ENCODE measurements at places on chromosomes 3 and 15. TPM values are rescaled to one million over a fixed set of nuclear protein-coding genes. Genes with fewer than 3 reads are reported as not detected.
A peak's percentile ranks its signal among the peaks of the same experiment; 100 is the strongest.

DNA sequence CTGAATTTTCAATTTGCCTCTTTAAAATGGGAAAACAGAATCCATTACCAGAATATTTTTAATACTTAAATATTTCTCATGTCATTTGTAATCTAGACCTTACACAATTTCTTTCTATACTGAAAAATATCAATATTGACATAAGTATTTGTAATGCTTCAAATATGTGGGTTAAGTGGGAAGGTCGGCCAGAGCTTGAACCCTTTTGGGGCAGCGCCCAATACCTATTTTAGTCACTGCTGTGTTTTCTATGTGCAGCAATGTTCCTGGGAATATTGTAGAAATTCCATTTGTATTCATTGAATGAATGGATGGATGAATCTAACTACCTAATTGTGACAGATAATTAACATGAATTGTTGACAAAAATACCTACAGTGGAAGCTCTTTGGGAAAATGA, 459.7 kb upstream of the ZNF717 start:
- no peak for DNase-seq
- H3K27ac ChIP-seq = no peak overlapping the region
- no peaks in the 10 kb centered on the region for H3K4me1 ChIP-seq

DNA sequence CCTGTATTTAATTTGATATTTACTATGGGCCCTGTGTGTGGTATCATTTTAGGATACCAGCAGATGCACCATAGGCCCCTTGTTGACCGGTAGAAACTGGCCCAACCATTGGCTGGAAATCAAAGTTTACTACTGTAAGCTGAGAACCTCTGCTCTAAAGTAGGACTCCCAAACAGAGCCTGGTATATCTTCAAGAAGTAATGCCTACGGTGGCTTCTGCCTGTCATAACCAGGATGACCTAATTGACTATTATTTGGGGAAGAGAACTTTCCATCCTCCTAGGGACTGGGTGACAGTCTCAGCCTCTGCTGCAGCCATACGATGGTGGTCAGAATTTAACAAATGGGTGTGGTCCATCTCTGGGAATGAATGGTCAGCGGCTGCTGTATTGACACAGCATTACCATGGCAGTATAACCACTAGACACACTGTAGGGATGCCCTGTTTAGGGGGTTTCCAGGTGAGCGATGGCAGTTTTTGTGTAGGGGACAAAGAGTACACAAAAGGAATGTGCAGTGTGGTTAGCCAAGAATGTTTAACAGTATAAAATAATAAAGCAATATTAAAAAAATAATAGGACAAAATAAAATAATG, 37.3 kb downstream of the RARB start:
- no peaks in the 10 kb centered on the region for H3K36me3 ChIP-seq
- DNase-seq = no peak
- no peak overlapping the region for H3K4me3 ChIP-seq
- no peaks in the 10 kb centered on the region for H3K27me3 ChIP-seq
- peaks cover 30% of the 10 kb centered on the region for H3K4me1 ChIP-seq

GRCh38 chr3:18445401-18446148, 20.4 kb upstream of the SATB1 start:
- DNase-seq = no peak
- H3K27me3 ChIP-seq = no peaks in the 10 kb centered on the region
- H3K4me1 ChIP-seq = peaks cover 26% of the 10 kb centered on the region
- no peaks in the 10 kb centered on the region for H3K36me3 ChIP-seq
- H3K27ac ChIP-seq = no peak overlapping the region

- no peaks in the 10 kb centered on the region for H3K27me3 ChIP-seq
- no peak overlapping the region for H3K27ac ChIP-seq
- H3K4me1 ChIP-seq = peaks cover 18% of the 10 kb centered on the region
- no peak overlapping the region for H3K4me3 ChIP-seq
Measured at GRCh38 chr15:62901909-62902546, 140.5 kb upstream of the TPM1 start.

CNTN3 gene
- not detected for total RNA-seq

DNA sequence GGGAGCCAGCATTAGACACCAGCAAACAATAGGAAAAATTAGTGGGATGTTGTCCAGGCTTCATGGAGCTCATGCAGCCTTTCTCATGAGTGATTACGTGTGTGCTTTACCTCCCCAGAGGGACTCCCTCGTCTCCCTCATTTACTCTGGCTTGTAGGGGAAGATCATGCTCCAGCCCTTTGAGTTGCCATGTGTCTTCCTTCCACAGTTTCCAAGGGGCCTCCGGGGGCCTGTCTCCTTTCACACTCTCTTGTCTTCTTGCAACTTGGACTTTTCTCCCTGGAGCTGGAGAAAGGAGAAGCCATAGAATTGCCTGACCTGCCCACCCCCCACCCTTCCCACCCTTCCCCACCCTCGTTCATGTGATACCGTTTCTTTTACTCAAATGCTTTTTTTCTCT, 98.7 kb downstream of the FAM43A start:
- no peaks in the 10 kb centered on the region for H3K27me3 ChIP-seq
- no peak overlapping the region for H3K4me3 ChIP-seq
- no peaks in the 10 kb centered on the region for H3K36me3 ChIP-seq
- DNase-seq = peak; percentile 79
- H3K4me1 ChIP-seq = peaks cover 7% of the 10 kb centered on the region
- no peak overlapping the region for H3K27ac ChIP-seq

DNA sequence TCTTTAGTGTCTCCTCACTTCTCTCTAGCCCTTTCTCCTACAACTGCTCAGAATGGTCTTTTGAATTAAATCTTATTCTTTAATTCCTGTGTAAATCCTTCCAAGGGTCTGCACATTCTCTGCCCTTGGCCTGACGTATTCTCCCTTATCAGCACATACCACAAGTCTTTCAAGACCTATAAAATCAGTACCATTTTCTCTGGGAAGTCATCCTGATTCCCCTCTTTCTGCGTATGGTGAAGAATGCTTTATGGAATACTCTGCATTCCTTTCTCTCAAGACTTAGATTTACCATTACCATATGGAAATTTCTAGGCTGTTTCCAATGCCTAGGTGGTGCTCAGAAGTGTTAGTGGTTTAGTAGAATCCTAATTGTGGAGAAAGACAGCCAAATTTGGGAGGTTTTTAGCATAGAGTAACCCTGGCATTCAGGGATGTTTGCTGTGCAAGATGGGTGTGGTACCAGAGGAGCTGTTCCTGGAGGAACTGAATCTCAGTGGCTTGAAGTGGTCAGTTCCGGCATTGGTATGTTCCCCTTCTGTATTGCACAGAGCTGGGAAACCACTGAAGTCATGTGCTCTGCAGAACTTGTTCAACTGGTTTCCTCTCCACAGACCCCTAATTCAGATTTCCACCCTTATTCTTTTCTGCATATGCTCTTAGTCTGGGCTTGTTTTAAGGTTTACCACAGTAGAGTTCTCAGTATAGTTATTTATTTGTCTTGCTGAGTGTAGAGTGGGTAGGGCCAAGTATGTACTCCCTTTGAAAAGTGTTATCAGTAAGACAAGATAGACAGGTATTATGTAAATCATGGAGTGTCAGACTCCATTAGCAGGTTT, 24.5 kb downstream of the IQGAP1 start:
- no peaks in the 10 kb centered on the region for H3K27me3 ChIP-seq
- H3K4me1 ChIP-seq = peaks cover 55% of the 10 kb centered on the region
- H3K27ac ChIP-seq = peak overlapping the region; percentile 6
- DNase-seq = no peak
- no peaks in the 10 kb centered on the region for H3K36me3 ChIP-seq
- no peak overlapping the region for H3K4me3 ChIP-seq

GRCh38 chr15:98289747-98290146, 329.2 kb downstream of the ARRDC4 start:
- H3K27me3 ChIP-seq = peaks cover 7% of the 10 kb centered on the region
- DNase-seq = peak; percentile 37
- peaks cover 8% of the 10 kb centered on the region for H3K4me1 ChIP-seq
- H3K27ac ChIP-seq = no peak overlapping the region
- H3K4me3 ChIP-seq = no peak overlapping the region

DNA sequence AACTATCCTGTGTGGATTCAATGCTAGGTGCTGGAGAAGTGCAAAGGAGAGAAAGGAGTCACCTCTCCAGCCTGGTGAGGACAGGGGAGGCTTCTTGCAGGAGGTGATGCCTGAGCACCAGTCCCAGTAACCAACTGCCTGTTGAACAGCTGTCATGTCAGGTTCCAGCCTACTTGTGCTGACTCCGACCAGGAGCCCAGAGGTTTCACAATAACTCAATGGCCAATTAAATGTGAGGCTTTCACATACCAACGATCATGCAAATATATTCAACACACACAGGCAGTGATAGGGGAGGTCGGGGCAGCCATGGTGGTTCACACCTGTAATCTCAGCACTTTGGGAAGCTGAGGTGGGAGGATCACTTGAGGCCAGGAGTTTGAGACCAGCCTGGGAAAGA, 7.7 kb downstream of the SORD start:
- no peaks in the 10 kb centered on the region for H3K27me3 ChIP-seq
- no peak overlapping the region for H3K4me3 ChIP-seq
- no peaks in the 10 kb centered on the region for H3K4me1 ChIP-seq
- DNase-seq = no peak

- DNase-seq = no peak
- no peaks in the 10 kb centered on the region for H3K27me3 ChIP-seq
- no peak overlapping the region for H3K4me3 ChIP-seq
Measured at GRCh38 chr3:24505691-24506550, 11.3 kb upstream of the THRB start.

DNA sequence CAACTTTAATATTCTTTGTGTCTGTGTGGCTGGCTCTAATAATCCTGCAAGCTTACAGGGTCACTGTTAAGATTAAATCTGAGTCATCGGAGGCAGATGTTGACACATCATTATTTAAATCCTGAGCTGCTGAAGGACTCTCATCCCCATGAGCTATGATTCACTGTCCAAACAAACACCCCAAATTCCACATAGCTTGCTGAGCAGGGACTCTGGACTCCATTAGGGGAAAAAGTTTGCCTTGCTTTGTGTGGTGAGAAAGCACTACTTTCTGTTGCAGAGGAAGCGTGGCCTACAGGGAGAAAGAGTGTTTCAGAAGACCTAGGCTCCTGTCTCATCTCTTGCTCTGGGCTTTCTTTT, 213.7 kb downstream of the PDCD6IP start:
- H3K36me3 ChIP-seq = no peaks in the 10 kb centered on the region
- no peaks in the 10 kb centered on the region for H3K27me3 ChIP-seq
- no peak overlapping the region for H3K4me3 ChIP-seq
- no peak overlapping the region for H3K27ac ChIP-seq

DNA sequence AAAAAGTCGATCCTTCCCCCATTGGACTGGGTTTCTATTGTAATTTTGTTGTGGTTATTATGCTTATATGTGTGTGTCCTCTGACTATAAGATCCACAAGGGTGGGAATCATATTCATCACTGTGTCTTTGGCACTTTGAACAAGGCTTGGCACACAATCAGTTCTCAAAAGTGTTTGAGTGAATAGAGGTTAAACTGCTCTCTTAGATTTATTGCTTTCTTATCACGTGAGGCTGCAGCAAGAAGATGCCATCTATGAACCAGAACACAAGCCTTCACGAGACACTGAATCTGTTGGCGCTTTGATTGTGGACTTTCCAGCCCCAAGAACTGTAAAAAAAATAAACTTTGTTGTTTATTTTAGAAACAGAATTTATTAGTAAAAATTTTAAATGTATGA, 295.0 kb upstream of the MDFIC2 start:
- no peaks in the 10 kb centered on the region for H3K36me3 ChIP-seq
- H3K27ac ChIP-seq = no peak overlapping the region
- H3K27me3 ChIP-seq = no peaks in the 10 kb centered on the region
- H3K4me1 ChIP-seq = no peaks in the 10 kb centered on the region
- no peak for DNase-seq

DNA sequence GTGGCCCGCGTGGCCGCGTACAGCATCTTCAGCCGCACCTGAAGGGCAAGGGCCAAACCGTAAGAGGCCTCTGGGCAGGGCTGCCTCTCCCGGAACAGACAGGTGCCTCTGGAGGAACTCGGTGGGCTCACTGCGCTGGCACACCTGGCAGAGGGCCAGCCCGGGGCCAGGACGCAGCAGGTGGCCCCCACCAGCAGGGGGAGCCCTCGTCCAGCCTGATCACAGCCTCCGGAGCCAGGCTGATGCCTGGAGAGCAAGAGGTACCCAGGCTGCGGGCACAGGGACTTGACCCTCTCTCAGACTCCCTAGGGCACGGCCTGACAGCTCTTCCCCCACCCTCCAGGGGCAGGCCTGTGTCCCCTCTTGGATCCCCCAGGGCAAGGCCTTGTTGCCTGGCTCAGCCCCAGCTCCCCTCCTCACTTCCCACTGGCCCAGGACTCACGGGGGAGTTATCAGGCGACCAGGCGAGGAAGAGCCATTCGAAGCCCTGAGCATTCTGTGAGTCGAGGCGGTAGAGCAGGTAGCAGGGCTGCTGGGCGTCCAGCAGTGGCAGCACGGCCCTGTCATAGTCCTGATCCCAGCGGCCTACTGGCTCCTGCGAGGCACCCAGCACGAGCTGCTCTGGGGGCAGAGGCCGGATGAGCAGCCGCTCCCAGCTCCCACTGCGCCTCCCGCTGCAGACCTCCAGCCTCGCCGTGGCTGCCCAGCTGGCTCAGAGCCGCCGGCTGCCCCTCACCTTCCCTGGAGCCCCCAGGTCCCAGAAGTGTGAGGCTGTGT, 6.2 kb upstream of the TLR9 start:
- no peak overlapping the region for H3K27ac ChIP-seq
- H3K4me3 ChIP-seq = no peak overlapping the region
- H3K4me1 ChIP-seq = peaks cover 48% of the 10 kb centered on the region
- no peak for DNase-seq

FBLN2 gene
- 94.3 TPM for total RNA-seq

IQCF5 gene
- total RNA-seq = not detected

DNA sequence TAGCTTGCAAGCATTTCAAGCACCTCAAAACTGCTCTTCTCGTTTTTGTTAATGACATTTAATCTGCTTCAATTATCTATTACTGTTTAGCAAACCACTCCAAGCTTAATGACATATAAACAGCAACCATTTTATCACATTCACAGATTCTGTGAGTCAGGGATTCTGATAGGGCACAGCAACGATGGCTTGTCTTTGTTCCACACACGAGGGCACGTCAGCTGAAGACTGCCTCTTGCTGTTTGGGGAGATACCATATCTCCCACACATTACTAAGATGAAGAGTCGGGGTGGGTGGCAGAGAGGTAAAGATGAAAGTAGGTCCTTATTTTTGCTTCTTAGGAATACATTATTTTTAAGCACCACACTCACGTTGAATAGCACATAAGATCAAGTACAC, 19.3 kb downstream of the CPOX start:
- H3K4me1 ChIP-seq = no peaks in the 10 kb centered on the region
- H3K36me3 ChIP-seq = peaks cover 10% of the 10 kb centered on the region
- DNase-seq = no peak
- H3K4me3 ChIP-seq = no peak overlapping the region

Measured in vagina (tissue), 2 donors.